AG09319 (cell line): ENCODE measurements at places on chromosomes 13 and 19.

DNA sequence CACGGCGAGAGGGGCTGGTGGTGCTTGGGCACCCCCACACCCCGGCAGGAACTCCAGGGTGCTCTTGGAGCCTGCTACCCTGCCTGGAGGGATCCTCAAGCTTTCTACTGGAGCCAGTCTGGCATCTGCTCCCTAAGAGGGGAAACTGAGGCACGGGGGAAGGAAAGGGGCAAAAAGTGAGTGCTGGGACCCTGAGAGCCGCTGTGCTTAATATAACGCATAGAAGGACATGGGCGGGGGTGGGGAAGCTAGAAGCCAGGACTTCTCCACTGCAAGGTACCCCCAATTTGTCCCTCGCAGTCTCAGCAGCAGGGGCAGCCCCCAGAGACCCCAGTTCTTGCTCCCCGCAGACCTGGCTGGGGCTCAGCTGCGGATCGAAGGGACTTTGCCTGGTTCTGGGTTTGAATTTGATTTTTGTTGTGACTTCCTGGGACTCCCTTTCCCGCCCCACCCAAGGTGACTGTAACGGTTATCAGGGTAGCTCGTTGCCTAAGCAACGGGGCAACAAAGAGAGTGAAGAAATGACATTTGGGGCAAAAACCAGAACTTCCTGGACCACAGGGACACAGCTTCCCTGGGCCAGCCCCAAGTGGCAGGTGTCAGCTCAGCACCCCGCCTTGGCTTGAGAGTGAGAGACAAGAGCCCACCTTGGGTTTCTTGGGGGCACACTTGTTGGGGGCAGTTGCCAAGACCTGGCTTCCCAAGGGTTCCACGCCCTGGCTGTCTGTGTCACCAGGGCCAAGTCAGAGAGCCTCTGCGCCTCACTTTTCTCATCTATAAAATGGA, 638 bp downstream of the ADGRE5 start:
- DNase-seq: no peak

GRCh38 chr13:50766013-50766412, 77.5 kb downstream of the DLEU7 start:
- DNase-seq: no peak

- DNase-seq: no peak
These were observed 20.1 kb upstream of the ESD start for GRCh38 chr13:46817095-46817494.

- no peak for DNase-seq
These were observed 21.7 kb downstream of the VSTM2B start for GRCh38 chr19:29547361-29547960.

DNA sequence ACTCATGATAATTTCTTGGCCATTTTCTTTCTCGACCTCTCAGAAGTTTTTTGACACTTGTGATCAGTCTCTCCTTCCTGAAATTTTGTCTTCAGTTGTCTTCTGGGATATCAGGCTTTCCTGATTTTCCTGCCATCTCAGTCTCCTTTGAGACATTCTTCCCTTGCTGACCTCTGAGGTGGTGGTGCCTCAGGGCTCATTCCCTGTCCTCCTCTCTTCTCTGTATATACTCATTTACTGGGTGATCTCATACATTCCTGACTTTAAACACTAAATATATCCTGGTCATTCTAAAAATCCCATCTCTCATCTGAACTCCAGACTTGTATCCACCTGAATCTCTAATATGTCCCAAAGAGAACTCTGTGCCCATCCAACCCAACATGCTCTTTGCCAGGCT, 31.3 kb upstream of the STARD13 start:
- no peak for DNase-seq
